ENCODE measurements at places on chromosomes 7 and 10. TPM values are rescaled to one million over a fixed set of nuclear protein-coding genes. Genes with fewer than 3 reads are reported as not detected.

- DNase-seq = no peak
These were observed 183.0 kb upstream of the CTBP2 start for GRCh38 chr10:125343118-125343925.

DNA sequence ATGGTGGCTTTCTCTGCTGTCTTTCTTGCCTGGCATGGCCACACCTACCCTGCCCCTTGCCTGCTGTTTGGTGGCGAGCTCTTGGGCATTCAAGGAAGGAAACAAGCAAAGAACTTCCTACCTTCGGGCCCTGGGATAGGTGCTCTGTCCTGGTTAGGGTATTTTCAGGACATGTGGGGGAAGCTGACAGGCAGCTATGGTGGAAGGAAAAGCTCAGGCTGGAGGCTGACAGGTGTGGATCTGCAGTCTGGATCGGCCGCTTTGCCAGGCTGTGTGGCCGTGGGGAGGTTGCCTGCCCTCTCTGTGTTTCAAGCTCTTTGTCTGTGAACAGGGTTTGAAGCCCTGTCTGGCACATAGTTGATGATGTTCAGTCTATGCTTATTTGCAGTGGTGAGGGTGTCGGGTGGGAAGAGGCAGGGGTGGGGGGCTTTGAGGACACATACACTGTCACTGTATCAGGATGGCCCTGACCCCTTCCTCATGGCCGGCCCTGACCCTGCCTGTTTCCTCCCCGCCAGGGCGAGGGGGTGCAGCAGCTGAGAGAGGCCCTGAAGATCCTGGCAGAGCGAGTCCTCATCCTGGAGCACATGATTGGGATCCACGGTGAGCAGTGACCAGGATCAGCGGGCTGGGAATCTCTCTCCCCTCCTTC is 73.7 kb downstream of the MYL10 start:
- DNase-seq = no peak

DNA sequence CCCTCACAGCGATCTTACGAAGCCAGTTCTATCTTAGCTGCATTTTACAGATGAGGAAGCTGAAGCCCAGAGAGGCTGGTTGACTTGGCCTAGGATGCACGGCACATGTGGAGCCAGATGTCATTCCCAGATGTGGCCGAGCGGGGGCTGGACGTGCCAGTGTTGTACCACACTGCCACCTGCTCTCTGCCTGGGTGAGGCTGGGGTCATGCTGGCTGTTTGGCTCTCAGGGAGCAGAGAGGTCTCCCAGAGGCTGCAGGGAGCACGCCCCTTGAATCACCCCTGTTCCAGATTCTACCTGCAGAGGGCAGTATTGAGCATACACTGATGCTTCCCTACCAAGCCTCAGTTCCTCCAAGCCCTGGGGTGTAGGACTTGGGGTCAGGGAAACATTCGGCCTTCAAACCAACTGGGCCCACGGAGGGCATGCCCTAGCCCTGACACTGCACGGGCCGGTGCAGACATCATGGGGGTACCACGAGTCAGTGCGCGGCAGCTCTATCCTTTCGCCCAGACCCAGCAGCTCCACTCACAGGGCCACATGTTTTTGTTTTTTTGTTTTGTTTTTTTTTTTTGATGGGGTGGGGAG is 3.8 kb upstream of the GTF2IRD1 start:
- DNase-seq = peak; percentile 71

DNA sequence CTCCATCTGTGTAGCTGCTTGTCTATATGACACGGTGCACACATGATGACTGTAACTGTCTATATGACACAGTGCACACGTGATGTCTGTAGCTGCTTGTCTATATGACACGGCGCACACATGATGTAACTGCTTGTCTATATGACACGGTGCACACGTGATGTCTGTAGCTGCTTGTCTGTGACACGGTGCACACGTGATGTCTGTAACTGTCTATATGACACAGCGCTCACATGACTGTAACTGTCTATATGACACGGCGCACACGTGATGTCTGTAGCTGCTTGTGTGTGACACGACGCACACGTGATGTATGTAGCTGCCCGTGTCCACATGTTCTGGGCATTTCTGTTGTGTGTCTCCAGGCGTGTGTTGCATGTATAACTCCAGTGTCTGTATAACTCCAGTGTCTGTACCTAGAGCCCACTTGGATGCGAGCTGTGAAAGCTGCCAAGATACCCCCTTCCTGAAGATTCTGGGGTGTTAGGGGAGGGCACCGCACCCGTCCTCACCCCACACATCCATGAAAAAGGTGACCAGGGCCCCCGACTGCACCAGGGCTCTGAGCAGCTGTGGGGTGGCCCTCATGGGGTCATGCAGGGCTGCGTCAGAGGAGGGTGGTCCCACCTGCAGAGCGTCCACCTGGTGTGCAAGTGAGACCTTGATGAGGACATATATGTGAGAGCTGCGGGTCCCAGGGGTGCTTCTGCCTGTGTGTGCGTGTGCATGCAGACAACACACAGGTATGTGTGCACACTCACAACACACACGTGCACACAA is 137.9 kb downstream of the ELFN1 start:
- DNase-seq = peak; percentile 14

- no peak for DNase-seq
These were observed 3.1 kb downstream of the CYREN start for GRCh38 chr7:135167365-135167917.

DNA sequence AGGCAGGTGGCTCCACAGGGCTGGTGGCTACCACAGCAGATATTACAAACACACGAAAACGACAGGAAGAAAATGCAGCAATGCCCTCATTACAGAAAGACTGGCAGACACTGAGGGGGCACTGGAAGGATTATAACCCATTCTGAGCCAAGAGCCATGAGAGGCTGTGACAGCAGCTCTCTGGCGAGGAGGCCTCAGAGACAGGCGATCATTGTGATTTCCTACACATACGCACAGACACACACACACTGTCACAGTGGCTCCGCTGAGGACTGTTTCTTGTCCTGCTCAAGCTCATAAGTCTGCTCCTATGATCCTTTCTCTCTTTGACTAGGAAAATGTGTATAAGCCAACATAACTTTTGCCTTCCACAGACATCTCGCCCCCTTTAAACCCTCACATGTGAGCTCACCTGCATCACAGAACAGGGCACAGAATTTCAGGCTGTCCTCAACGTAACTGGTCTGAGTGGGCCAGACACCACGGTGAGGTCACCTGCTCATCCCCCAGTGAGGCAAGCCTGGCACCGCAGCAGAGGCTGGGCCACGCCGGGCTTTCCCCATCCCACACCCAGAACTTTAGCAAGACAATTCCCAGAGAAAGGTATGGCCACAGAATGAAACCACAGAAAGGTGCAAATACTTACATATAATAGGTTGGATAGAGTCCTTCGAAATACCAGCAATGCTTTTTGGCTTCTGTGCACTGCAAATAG is 51.7 kb downstream of the VOPP1 start:
- DNase-seq = no peak

- DNase-seq = no peak
These were observed 29.9 kb downstream of the LIPJ start for GRCh38 chr10:88616250-88616977.

GRCh38 chr7:94417901-94418300 is 23.2 kb downstream of the COL1A2 start:
- no peak for DNase-seq

- DNase-seq = no peak
These were observed 32.7 kb upstream of the ARMS2 start for GRCh38 chr10:122421742-122422141.

- DNase-seq = no peak
These were observed 32.8 kb downstream of the KIAA1549 start for GRCh38 chr7:138948403-138948802.

GRCh38 chr7:96344236-96344635 is 22.3 kb upstream of the SLC25A13 start:
- no peak for DNase-seq

- no peak for DNase-seq
These were observed 870.3 kb upstream of the SORCS1 start for GRCh38 chr10:108034829-108035228.

GRCh38 chr7:34086064-34086463 is 180.7 kb downstream of the BMPER start:
- no peak for DNase-seq

GRCh38 chr7:22386865-22387264 is 29.9 kb upstream of the RAPGEF5 start:
- no peak for DNase-seq

DNA sequence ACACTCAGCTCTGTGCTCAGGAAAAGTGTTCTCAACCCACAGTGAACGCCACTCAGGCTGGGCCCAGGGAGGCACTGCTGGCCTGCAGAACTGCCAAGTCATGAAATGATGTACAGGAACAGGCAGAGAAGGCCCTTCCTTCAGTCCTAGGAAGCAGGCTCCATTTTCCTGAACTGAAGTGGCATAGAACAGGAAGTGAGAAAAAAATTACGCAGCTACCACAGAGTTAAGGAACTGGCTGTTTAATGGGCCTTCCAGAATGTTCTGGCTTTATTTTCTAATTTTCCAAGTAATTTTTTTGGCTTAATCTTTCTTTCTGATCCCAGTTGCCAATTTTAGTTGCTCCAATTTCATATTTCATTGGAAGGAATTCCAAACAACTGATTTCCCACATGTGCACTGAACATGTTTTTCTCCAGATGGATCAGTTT is 39.3 kb downstream of the LRRC18 start:
- DNase-seq = no peak

GRCh38 chr7:105149827-105150226 is 135.8 kb downstream of the KMT2E start:
- no peak for DNase-seq

- no peak for DNase-seq
These were observed 22.2 kb downstream of the MMS19 start for GRCh38 chr10:97475936-97476594.

- no peak for DNase-seq
These were observed 85.2 kb downstream of the ADAM12 start for GRCh38 chr10:126302826-126303665.

- DNase-seq = no peak
These were observed 35.0 kb downstream of the CNNM1 start for GRCh38 chr10:99364125-99364524.

- DNase-seq = no peak
These were observed 110.5 kb upstream of the GPR26 start for GRCh38 chr10:123555616-123556015.

GRCh38 chr7:35250941-35251340 is 3.0 kb downstream of the TBX20 start:
- no peak for DNase-seq

DNA sequence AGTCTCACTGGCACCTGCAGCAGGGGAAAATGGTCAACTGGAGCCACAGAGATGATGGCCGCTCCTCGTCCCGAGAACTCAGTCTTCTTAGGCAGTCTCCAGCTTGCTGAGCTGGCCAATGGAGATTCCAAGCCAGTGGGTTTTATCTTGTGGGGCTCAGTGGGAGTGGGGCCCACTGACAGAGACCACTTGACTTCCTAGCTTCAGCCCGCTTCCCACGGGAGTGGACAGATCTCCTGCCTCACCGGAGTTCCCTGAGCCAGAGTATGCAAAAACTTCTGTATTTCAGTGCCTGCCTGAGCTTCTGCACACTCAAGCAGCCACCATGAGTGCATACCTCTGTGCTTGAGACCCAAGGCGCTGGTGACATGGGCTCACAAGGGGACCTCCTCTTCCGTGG is 105.8 kb downstream of the ZWINT start:
- no peak for DNase-seq

GRCh38 chr10:87054373-87055295 is 34.5 kb downstream of the FAM25A start:
- DNase-seq = no peak

DNA sequence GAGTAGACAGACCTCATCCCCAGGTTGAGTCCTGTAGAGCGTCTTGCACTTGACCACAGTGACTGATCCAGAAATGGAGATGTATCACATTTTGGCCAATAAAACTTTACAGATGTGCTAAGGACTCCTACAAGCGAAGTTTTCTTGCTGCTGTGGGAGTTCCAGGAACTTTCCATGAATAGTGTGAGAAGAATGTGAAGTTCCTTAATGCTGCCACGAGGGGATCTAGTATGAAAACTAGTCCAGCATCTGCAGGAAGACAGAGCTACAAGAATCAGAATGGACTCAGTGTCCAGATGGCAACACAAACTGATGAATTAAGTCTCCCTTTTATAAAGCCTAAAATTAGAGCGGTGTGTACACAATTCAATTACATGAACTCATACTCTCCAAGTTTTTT is 14.8 kb upstream of the LSM8 start:
- DNase-seq = no peak

GRCh38 chr7:71303566-71303965 is 171.6 kb downstream of the GALNT17 start:
- DNase-seq = no peak

- DNase-seq = no peak
These were observed 121.7 kb downstream of the C7orf25 start for GRCh38 chr7:42790196-42790595.

DNA sequence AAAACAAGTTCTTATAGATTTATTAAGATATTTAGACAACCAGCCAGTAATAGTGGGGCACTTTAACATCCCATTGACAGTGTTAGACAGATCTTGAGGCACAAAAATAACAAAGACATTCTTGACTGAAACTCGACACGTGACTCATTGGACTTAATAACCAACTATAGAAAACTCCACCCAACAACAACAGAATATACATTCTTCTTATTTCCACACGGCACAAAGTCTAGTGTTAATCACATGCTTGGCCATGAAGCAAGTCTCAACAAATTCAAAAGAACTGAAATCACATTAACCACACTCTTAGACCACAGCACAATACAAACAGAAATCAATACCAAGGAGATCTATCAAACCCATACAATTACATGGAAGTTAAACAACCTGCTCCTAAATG is 138.1 kb downstream of the ARL5B start:
- no peak for DNase-seq

- peak; percentile 26 for DNase-seq
These were observed 103.2 kb downstream of the WDR37 start for GRCh38 chr10:1159131-1160061.

STEAP4 gene
- 0.05 TPM for total RNA-seq

LRRTM3 gene
- not detected for total RNA-seq

PKD1L1 gene
- total RNA-seq = 0.06 TPM

AKR1C4 gene
- not detected for total RNA-seq

TMEM225B gene
- not detected for total RNA-seq

KCNMA1 gene
- total RNA-seq = 1.5 TPM

VSTM4 gene
- total RNA-seq = 0.16 TPM

ELN gene
- not detected for total RNA-seq

FAM25A gene
- not detected for total RNA-seq

CAMK2B gene
- total RNA-seq = 0.63 TPM
